ENCODE measurements at places on chromosomes 2 and 18.
A peak's percentile ranks its signal among the peaks of the same experiment; 100 is the strongest.

DNA sequence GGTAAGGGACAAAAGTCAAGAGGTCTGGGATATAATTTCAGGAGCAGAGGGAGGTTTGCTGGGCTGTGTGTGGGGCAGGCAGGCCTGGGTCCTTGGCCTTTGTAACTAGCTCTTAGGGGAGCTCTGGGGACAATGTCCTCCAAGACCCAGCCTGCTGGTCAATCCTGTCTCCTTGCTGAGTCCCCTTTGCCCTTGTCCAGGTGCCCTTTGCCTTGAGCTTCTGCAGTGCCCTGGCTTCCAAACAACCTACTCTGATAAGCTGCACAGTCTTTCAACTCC lies 30.0 kb upstream of the REEP1 start:
- no peak for DNase-seq

DNA sequence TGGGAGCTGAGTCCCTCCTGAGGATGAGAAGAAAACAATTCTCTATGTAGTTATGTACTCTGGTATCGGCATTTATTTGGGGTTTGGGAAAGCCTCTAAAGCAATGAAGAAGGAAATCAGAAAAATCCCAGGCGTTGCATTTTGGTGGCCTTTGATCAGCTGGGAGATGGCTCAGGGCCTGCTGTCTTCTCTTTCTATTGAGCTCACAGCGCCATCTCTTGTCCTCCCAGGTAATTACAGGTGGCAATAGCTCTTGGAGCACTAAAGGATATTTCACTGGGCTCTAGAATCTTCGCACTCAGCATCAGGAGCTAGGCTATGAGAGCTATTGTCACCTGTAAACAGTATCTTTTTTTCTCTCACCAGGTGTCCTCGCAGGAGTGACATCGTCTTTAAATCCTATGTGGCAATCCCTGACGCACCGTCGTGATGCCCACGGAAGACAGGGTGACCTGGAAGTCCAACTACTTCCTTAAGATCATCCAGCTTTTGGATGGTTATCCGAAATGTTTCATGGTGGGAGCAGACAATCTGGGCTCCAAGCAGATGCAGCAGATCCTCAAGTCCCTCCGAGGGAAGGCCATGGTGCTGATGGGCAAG lies 76.1 kb upstream of the PMAIP1 start:
- DNase-seq, result peak; percentile 29

DNA sequence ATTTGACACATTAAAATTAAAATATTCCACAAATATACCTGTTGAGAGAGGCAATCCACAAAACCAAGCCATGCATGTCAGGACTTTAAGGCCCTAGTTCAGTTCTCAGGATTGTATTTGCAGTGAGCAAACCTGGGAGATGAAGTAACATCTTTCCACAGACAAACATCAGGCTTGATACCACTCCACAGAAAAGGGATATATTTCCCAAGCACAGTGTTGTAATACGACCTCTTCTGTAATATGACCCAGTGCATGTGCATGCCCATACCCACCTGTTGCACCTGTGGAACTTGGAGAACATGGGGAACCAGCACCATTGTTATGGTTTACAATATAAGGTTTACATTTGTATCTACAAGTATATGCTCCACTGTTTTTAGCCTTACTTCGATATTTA lies 184.0 kb downstream of the PDE11A start:
- no peak for DNase-seq

GRCh38 chr2:201254081-201254730 lies 6.1 kb upstream of the CASP8 start:
- no peak for DNase-seq

DNA sequence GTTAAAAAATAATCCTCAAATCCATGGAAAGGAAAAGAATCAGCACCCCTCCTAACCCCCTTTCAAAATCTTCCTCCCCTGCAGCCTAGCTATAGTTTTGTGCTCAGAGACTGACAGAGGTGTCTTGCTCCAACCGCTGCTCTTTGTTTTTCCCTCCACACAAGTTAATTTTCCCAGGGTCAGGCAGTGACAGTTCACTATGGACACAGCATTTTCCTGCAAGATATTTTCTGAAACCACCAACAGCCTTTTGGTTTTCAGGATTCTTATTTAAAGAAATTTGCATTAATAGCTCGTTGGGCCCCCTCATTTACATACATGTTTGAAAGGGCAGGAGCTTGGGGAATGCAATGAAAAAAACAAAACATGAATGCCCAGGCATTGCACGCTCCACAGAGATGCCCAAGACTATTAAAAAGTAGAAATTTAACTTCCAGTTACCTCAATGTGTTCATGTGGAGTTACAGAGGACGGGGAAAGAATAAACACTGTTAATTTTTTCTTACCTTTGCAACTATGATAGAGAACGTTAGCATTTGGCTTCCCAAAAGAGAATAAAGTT lies 71.4 kb upstream of the CXCR4 start:
- DNase-seq, result no peak

DNA sequence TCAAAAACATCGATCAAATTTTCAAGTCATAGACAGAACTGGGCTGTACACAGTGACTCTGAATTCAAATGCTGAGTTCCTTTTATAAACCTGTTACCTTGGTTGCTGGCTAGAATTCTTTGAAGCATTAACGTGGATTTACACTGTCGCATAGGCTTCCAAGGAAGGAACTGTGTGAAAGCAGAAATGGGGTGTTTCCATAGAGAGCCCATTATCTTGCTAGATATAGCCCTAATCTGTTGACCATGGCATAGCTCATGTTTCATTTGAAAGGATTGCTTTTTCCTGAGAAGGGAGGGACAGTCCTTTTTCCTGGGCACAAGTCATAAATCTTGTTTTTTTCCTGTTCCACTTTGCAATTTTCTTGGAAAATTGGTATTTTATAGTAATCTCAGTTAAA lies 73.8 kb upstream of the NEUROD1 start:
- DNase-seq, result no peak

- DNase-seq, result peak; percentile 57
These were observed 25.5 kb upstream of the YWHAQ start for GRCh38 chr2:9656270-9656766.

GRCh38 chr2:174607989-174608865 lies 10.6 kb upstream of the WIPF1 start:
- DNase-seq, result no peak

DNA sequence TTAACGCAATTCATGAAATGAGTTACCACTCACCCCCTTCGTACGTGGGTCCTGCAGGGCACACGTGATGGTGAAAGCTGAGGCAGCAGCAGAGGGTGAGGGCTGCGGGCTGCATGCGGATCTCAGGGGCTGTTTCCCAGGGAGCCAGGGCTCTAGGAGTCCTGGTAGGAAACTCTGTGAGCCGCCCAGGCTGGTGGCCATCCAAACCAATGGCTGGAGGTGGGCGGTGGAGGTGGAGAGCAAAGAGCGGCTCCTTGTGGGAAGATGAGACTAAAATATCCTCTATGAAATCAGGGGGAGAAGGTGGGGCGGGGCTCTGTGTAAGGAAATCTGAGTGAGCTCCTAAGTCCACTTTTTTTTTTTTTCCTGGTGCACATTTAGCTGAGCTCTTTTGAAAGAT lies 120.1 kb upstream of the SLC1A4 start:
- no peak for DNase-seq

DNA sequence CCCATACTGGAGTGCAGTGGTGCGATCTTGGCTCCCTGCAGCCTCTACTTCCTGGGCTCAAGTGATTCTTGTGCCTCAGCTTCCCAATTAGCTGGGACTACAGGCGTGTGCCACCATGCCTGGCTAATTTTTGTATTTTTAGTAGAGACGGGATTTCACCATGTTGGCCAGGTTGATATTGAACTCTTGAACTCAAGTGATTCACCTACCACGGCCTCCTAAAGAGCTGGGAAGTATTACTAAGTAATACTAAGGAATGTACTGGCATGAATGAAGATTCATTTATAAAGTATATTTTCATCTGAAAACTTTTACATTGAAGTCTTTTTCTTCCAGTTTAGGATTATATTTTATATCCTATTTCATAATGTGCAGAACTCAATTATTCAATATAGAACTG lies 38.1 kb downstream of the NUP35 start:
- DNase-seq, result no peak
